ENCODE measurements at places on chromosomes 2 and 18.

- no peak for DNase-seq
Observed at GRCh38 chr18:41992066-41992465, 37.0 kb downstream of the PIK3C3 start.

DNA sequence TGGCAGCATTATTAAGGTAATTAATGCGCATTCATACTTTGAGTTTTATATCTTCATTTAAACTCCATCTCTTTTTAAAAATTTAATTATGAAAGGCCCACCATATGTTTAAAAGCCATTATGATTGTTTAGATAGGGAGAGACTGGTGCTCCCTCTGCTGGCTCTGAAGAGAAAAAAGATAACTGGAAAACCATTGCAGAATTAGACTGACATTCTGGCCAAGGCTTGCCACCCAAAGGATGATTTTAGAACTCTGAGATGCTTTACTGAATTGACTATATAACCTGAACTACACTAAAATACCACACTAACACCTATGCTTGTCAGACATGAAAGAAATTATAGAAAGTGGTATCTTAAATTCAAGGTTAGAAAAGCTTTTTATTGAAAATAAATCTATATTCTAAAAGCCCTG is 127.6 kb upstream of the SPOPL start:
- DNase-seq: no peak

- DNase-seq: peak; percentile 86
Observed at GRCh38 chr2:228181098-228182019, at the start of gene SPHKAP. Gene SPHKAP (minus strand): TSS chr2:228181687. CDS start chr2:228181598, 89 bp downstream.

DNA sequence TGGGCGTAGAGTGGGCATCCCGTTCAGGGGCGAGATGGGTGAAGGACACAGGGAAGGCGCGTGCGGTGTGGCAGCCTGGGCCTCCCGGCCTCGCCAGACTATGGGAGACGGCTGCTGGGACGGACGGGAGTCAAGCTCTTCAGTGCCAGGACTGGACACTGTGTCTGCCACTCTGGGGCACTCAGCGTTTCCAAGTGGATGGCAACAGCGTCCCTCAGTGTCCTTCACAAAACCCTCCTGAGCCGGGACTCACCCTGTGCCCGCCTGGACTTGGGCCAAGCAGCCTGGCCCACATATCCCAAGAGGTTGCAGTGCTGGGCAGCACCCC is 16.3 kb upstream of the BOK start:
- DNase-seq: peak; percentile 88

DNA sequence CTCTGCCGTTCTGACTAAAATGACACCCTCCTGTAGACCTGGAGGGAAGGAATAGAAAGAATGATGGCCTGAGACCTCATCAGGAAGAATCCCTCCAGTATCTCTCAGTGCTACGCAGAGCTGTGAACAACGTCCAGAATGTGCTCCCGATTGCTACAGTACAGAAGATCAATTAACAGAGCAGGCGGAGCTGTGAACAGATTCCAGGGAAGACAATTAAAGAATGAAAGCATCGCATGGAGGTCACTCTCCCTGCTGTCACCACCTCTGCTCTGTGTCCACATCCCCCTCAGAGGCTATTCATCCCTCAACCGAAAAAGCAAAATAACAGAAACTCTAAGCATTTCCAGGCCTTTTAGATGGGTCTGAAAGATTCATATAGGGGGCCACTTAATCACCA is 481.0 kb downstream of the EIPR1 start:
- no peak for DNase-seq

DNA sequence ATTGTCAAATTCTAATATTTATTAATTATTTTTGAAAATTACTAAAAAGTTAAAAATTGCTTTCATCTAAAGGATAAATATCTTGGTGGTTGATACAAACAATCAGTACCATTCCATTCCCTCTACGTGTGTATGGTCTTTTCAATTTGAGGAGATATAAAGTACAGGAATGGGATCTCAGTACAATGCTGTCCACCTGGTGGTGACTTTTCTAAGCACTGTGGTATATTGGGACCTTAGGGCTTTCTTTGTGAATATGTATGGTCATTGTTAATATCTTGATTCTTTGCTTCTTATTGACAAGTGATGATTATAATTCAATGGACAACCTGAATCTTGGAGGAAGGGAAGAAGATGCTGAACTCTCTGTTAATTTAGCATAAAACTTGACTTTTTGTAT is 83.1 kb downstream of the NBEAL1 start:
- no peak for DNase-seq

GRCh38 chr2:163236553-163236952 is 398.0 kb upstream of the KCNH7 start:
- no peak for DNase-seq

DNA sequence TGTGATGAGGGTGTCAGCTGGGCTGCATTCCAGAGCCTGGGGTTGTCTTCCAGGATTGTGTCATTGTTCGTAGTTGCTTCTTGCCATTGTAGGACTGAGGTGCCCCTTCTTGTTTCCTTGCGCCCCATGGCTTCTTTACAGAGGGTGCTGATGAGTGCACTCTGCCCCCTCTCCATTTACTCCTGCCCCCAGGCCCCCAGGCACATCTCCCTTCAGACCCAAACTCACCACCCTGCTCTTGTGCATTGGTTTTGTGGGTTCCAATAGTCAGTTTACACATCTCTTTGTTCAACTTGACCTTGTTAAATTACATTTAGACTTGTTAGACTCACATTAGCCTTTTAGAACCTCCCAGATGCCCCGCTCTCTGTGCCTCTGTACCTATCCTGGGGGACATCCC is 33.1 kb downstream of the HJURP start:
- DNase-seq: peak; percentile 25

GRCh38 chr2:216031960-216032689 is 18.8 kb upstream of the MREG start:
- DNase-seq: no peak

- no peak for DNase-seq
Observed at GRCh38 chr18:78006774-78007260, 757.2 kb downstream of the GALR1 start.

GRCh38 chr2:165902934-165903333 is 50.6 kb downstream of the TTC21B start:
- DNase-seq: no peak

DNA sequence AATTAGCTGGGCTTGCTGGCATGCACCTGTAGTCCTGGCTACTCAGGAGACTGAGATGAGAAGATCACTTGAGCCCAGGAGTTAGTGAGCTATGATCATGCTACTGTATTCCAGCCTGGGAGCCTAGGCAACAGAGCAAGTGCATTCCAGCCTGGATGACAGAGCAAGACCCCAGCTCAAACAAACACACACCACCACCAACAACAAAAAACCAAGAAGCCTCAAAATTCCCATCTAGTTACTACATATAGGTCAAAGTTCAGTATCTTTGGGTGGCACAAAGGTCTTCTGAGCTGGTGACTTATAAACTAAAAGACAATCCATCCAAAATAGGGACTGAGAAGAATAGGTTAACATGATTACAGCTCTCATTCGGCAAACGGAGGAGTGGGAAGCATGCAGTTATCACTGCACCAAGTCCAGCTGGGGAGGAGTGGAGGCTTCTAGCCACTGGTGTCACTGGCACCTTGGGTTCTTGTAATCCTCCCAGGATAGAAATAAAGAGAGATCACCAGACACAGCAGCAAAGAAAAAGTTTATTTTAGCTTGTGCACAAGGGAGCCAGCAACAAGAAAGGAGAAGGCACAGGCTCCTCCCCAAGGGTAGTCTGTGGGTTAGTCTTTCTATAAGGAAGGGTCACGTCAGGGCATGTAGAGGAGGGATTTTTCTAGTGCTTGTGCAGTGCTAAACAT is 57.4 kb downstream of the SH2D6 start:
- no peak for DNase-seq

- no peak for DNase-seq
Observed at GRCh38 chr2:214989187-214989586, 149.2 kb downstream of the ABCA12 start.

- DNase-seq: no peak
Observed at GRCh38 chr2:218223046-218223445, 6.1 kb downstream of the ARPC2 start.

DNA sequence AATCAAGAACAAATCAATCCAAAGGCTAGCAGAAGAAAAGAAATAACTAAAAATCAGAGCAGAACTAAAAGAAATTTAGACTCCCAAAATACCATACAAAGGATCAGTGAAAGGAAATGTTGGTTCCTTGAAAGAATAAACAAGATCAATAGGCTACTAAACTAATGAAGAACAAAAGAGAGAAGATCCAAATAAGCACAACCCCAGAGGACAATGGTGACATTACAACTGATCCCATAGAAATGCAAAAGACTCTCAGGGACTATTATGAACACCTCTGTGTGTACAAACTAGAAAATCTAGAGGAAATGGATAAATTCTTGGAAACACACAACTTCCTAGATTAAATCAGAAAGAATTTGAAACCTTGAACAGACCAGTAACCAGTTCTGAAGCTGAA is 1186.9 kb downstream of the LRP1B start:
- no peak for DNase-seq

GRCh38 chr18:3525870-3526420 is 76.0 kb downstream of the TGIF1 start:
- no peak for DNase-seq

DNA sequence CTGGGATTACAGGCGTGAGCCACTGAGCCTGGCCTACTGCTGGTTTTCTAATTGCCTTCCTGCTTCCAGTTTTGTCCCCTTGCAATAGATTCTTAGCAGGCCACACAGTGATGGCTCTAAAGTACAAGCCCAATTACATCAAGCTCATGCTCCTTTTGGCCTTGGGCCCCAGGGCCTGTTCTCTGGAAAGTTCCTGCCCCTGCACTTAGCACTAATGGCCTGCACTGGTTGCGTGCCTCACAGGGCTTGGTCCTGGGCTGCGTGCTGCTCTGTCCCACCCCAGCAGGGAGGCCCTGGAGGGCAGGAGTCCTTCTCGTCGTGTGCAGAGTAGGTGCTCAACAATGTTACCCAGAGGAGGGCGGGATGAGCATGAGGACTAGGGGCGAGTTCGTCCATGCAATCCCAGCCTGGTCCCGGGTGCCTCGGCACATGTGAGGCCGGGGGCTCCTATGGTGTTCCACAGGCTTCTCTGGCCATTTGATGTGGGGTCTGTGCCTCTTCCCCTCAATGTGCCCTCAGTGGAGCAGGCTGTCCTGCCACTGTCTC is 51.7 kb downstream of the PDCL3 start:
- DNase-seq: no peak

- DNase-seq: no peak
Observed at GRCh38 chr2:229653531-229653930, 60.8 kb downstream of the DNER start.

- no peak for DNase-seq
Observed at GRCh38 chr2:217573571-217573970, 429.2 kb downstream of the TNS1 start.

GRCh38 chr2:220786216-220786615 is 785.9 kb downstream of the EPHA4 start:
- no peak for DNase-seq

DNA sequence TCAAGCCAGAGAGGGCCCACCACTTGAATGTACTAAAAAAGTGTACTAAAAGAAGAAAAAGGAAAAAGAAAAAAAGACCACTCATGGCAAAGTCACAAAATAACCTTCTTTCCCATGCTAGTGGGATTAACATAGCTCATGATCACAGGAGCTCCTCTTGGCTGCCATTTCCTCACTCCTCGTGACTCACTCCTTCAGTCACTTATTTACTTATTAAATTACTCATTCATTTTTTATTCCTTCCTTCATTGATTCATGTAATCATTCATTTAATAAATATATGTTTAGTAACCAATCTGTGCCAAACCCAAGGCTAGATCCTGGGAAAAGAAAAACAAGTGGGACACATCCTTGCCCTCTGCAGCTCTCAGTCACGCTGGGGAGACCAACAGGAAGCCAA is 300.5 kb downstream of the INSIG2 start:
- DNase-seq: no peak

- no peak for DNase-seq
Observed at GRCh38 chr2:131349021-131349420, 14.9 kb downstream of the RAB6D start.

DNA sequence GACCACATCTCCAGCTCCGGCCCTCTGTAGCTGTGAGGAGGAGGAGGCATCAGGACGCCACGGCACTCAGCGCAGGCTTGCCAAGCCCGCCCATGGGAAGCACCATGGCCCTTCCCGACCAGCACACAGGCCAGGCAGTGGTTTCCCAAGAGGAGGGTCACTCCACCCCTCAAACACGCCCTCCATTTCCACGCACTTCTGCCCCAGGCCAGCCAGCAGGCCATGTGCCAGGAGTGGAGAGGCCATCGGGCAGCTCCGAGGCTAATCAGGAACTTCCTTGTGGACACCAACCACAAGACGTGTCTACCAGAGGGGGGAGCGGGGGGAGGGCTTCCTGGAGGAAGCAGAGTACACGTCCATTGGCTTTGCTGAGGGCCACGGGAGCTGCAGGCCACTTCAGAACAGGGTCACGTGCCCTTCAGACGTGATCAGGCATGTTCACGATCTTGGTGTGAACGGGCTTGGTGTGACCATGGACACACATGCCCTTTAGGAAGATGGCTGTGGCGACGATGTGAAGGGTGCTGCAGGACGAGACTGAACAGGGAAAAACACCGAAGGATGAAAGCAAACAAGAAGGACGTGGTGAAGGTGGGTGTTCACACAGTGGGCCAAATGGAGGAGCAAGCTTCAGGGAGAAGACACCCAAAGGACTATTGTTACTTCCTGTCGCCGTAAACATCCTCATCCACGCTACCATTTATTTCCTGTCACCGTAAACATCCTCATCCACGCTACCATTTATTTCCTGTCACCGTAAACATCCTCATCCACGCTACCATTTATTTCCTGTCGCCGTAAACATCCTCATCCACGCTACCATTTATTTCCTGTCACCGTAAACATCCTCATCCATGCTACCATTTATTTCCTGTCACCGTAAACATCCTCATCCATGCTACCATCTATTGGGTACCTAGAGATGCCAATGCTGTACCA is 6.5 kb upstream of the MTERF4 start:
- DNase-seq: no peak

DNA sequence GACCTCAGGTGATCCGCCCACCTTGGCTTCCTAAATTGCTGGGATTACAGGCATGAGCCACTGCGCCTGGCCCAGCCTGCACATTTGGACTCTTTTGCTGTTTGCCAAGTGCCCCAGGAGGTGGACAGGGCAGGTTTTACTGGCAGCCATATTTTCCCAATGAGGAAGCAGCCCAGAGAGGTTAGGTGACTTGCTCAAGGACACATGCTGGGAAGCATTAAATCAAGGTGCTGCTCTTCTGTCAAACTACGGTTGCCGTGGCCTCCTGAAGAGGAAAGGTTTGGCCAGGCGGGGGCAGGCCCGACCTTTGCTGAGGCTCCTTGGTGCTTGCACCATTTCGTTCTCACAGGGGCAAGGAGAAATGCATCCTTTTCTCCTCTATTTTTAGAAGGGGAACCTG is 44.0 kb downstream of the DNMT3A start:
- no peak for DNase-seq

- DNase-seq: no peak
Observed at GRCh38 chr2:178320011-178320585, 125.8 kb downstream of the OSBPL6 start.

Measured in chondrocyte (in vitro differentiated cells).